ENCODE measurements at places on chromosomes 3 and 15.

DNA sequence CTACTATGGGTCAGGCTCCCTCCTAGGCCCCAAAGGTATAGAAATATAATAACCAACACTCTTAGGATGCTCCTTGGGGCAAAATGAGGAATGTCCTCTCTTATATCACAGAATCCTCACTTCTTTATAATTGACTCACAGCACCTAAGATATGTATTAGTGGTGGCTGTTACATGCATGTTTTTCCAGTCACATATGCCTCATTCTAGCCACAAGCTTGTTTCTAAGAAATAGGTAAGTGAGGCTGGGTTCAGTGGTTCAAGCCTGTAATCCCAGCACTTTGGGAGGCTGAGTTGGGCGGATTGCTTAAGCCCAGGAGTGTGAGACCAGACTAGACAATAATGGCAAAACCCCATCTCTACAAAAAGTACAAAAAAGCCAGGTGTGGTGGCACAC lies 57.9 kb upstream of the PSMD6 start:
- no peak for DNase-seq

DNA sequence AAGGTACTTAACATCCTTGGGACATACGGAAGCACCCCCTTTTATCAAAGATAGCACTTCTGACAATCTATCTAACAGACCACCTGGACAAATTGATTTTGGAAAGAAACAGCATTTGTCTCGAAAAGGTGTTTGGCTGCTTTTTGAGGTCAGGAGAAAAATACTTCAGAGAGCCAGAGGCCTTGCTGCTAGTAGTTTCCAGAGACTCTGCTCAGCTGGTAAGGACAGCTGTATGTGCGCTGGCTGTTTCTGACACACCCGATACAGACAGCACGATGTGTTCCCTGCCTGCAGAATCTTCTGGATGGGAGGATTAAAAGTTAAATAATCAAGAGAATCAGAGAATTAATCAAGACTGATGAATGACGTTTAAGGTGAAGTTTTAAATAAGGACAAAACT lies 15.6 kb upstream of the GYG1 start:
- DNase-seq = no peak

GRCh38 chr3:73480187-73480672 lies 144.5 kb downstream of the PDZRN3 start:
- DNase-seq = no peak

DNA sequence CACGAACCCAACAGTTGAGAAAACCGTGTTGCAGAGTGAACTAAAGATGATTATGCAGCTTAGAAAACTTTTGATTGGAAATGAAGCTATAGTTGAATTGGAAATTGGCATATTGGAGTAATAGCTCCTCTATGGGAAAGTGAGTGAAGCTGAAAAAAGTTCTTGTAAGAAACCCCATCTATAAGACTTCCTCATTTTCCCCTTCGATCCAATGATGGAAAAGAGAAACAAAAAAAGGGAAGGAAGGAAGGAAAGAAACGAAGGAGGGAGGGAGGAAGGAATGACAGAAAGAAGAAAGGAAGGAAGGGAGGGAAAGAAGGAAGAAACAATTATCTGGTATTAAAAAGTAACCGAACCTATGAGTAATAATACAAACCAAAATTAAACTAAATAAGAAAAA lies 791.8 kb upstream of the NR2F2 start:
- no peak for DNase-seq

DNA sequence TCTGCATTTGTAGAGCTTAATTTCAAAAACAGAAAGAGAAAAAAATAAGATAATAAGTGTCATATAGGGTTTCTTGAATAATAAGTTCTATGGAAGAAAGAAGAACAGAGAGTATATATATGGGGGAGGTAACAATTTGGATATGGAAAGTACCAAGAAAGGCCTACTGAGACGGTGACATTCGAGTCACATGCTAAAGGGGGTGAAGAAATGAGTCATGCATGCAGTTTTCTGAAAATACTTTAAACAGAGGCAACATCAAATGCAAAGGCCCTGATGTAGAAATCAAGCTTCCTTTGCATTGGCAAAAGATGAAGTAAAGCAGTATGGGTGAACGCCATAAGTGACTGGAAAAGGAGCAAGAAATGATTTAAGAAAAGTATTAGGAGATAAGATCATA lies 371.6 kb upstream of the ZNF385D start:
- no peak for DNase-seq

DNA sequence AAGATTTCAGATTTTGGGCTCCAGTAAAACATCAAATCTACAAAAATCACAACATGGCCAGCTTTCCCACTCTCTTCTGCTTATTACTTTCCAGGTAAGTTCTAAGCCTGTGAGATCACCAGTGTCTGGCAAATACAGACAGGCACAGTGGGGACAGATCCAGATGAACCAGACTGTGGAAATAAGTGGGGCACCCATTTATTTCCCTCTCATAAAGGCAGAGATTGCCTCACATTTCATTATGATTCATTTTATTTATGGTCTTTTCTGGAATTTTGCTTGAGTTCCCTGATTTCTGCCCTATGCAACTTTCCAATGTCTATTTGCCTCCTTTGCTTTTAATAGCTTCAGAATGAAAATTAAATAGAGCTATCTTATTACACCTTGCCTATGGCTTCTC lies 66.8 kb downstream of the GREM1 start:
- DNase-seq = no peak

- DNase-seq = no peak
Observed at GRCh38 chr3:131072099-131072559, 45.5 kb downstream of the NEK11 start.

DNA sequence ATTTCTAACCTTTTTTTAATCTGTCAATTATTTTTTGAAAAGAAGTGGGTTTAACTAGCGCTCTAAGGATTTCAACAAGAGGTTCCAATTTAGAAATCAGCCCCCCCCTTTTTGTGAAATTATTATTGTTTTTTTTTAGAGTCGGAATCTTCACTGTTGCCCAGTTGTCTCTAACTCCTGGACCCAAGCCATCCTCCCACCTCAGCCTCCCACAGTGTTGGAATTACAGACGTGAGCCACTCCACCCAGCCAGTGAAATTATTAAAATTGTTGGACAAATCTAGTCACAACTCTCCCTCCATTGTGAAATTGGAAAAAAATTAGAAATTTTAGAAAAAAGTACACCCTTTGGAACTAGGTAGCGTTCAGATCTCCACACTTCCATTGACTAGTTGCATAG lies 2.5 kb downstream of the AKAP13 start:
- DNase-seq = no peak

- DNase-seq = no peak
Observed at GRCh38 chr15:38535491-38536200, 29.0 kb downstream of the RASGRP1 start.

- DNase-seq = no peak
Observed at GRCh38 chr3:128616516-128617269, 33.9 kb downstream of the RPN1 start.

- no peak for DNase-seq
Observed at GRCh38 chr15:74460298-74460697, 662 bp downstream of the UBL7 start.

GRCh38 chr15:51075826-51076523 lies 18.7 kb downstream of the TNFAIP8L3 start:
- DNase-seq = no peak

DNA sequence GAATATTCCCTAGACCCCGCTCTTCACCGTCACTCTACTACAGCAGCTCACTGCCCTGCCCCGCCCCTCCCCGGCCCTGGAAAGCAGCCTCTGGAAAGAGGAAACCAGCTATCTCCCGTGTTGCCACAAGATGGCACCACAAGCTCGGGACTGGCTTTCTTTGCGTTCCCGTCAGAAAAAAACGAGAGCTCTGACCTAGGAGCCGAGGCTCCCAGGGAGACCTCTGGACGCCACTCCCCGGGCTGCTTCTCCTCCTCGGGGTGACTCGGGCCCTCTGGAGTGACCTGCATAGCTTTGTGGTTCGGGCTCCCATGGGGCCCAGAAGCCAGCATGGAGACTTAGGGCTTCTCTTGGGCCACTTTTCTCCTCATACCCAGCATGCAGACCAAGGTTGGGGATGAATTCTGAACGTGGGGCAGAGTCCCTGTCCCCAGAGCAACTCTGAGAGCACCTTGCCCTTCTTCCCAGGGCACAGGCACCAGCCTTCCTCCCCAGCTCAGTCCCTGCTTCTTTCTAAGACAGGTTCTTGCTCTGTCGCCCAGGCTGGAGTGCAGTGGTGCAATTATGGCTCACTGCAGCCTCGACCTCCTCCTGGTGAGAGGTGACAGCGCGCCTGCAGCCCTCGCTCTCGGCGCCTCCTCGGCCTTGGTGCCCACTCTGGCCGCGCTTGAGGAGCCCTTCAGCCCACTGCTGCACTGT lies 19.0 kb downstream of the STOML1 start:
- DNase-seq = peak; percentile 79

- DNase-seq = no peak
Observed at GRCh38 chr15:65963911-65964482, 94.7 kb downstream of the RAB11A start.

DNA sequence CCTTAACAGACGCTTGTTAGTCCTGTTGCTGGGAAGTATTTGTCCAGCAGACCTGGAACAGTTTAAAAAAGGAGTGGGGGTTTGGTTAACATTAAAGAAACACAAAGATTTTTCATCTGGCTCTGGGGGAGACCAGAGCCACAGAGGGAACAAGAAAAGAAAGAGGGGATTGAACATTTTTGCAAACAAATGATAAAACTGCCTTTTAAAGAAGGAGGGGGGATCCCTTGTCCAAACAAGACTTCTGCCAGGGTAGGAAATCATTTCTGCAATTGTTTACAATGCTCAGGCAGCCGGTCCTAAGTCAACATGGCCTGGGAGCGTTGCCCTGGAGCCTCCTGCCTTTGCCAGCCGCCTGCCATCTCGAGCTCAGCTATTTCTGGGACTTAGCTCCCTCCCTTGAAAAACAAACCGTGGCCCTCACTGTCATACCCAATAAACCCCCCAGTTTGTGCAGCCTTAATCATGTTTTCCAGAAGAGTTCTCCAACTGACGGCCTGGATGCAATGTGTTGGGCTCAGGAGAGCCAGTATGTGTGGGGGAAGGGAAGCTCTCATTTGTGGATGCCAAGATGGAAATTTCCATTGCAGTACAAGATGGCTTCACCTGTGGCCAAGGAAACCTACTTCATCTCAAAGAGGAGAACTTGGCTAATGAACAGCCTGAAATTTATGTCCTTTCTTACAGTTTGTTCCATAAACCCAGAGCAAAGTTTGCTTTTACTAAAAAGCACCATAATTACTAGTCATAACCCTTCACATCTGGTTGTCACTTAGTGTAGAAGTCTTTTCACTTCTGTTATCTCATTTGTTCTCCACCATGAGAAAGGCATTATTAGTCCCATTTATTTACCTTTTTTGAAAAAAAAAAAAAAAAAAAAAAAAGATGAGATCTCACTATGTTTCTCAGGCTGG lies 75.9 kb upstream of the RNU6-1 start:
- no peak for DNase-seq

GRCh38 chr3:52056521-52056967 lies at the start of gene DUSP7:
TSS of gene DUSP7 (minus strand) at chr3:52056571. CDS start at chr3:52056366, 205 bp downstream.
- peak; percentile 67 for DNase-seq

DNA sequence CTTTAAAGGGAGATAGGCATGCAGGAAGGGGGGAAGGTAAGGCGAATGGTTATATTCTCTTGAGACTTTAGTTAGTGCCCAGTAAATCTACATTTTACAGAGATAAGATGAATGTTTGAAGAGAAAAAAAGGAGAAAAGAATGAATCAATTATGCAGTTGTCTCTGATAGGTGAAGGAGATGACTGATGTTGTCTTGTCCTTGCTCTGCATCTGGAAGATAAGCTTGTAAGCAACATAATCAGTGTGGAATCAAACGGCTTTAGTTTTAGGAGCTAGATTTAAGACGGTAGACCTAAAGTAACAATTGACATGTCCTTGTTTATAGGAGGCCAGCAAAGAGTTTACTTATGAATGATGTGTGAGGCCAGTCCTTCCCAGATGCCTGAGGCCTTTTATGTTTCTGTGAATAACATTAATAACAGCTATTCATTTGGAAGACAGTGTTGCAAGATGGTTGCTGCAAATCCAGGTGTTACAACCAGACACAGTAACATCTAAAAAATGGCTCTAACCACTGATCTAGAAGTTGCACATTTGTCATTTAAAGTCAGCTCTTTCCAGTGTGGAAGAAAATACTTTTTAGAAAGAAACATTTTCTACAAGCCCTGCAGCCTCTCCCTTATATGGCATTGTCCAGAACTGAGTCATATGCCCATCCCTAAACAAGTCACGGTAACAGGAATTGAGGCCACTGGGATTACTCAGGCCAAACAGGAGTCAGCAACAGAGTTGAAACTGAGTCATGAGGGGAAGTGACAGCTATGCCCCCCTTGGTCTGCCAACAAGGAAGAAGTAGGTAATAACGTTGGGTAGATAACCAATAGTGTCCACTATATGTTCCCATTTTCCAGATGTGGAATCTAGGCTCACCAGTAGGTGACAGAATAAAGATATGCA lies 77.5 kb upstream of the FBN1 start:
- no peak for DNase-seq

- no peak for DNase-seq
Observed at GRCh38 chr3:192253138-192253887, 474.0 kb downstream of the FGF12 start.

DNA sequence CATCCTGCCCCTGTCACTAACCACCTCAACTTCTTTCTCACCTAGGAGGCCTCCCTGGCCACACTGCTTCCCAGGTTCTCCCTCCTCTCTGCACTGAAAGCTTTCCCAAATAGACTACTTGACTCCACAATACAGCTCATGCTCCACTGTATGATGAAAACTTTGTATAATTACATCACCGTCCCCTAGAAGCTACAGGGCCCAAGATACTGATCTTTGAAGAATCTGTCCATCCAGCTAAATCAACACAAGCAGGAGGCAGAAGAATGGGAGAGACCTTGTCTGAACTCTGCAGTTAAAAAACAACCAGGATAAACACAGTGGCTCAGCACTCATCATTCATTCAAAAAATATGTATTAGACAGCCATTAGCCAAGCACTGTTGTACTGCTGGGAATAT lies 26.4 kb upstream of the RPS17 start:
- DNase-seq = no peak
